ENCODE measurements at places on chromosomes 2 and 18.

- DNase-seq = no peak
These were observed 27.3 kb upstream of the SPOPL start for GRCh38 chr2:138474100-138474825.

DNA sequence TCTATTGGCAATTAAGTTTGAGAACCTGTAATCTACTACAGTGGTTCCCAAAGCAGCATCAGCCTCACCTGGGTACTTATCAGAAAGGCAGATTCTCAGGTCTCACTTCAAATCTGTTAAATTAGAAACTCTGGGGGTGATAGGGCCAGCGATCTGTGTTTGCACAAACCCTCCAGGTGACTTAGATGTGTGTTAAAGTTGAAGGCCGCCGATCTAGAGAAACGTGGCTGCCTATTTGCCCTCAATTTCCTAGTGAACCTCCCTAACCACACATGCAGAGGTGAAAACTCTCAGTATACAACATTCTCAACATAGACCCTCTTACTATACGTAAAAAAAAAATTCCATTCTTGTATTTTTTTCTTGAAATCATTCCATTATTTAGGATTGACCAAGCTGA lies 14.2 kb downstream of the KLHL41 start:
- DNase-seq = no peak

- DNase-seq = no peak
These were observed 74.5 kb upstream of the B3GNT7 start for GRCh38 chr2:231321021-231321420.

DNA sequence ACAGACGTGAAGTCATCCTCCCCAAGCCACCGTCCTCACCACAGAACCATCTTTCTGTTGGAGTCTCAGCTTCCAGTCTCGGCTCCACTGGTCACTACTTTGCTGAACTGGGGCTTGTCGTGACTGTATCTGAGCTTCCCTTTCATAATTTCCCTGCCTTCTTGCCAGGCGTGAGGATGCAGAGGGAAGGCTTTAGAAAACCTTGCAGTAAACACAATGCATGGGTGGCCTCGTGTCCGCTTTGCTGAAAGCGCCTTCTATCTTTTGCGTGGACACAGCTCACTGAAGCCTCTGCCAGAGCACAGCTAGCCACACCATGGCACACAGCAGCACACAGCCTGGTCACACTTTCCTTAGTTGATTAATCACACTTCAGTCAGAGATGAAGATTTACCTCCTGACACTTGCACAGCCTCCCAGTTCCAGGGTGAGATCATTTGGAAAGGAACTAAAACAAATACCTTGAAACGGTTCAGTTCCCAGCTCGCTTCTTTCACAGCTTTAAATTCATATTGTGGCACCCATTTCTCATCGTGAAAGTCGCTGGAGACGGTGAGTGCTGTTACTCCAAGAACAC lies 2.8 kb upstream of the GPR45 start:
- DNase-seq = no peak

- DNase-seq = no peak
These were observed at the start of gene PROM2 for GRCh38 chr2:95274291-95275150. Gene PROM2, plus strand, starts transcription at chr2:95274449. Its CDS starts 137 bp downstream, at chr2:95274586.

DNA sequence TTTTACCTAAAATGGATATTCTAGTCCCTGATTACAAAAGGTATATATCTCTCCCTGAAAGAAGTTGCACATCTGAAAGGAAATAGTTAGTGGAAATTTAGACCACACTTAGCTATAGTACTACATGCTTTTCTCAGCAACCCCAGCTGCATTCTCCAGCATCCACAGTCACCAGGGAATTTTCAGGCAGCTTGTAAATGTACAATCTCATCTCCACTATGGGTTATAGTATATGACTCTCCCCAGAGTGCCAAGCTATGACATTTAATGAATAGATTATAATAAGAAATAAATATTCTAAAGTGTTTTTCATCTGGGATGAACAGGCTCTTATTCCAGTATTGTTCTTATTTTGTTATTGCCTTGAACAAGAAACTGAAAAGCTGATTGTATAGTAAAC lies 197.6 kb upstream of the HNRNPA3 start:
- no peak for DNase-seq

DNA sequence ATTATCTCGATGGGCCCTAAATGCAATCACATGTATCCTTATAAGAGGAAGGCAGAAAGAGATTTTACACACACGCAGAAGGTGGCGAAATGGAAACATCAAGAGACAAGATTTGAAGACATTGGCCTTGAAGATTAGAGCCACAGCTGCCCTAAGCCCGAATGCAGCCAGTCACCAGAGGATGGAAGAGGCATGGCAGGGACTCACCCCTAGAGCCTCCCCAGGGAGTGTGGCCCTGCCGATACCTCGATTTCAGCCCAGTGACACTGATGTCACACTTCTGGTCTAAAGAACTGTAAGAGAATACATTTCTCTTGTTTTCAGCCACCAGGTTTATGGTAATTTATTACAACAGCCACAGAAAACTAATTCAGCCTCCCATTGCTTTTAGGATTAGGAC lies 17.4 kb downstream of the TTC39C start:
- DNase-seq = no peak

DNA sequence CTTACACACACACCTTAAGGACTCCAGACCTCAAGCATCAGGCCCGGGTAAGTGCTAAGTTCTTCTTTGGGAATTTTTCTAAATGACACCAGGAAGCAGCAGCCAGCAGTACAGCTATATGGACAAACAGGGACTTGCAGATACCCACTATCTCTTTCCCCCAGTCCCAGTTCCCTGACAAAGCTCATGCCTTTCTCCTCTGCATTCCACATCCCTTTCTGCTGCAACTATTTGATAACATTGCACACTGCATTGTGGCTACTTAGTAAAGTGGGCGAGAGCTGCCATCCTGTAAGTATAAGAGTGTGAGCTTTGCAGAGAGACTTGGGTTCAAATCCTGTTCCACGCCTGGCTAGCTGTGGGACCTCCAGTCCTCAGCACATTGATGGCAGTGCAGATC lies 14.0 kb upstream of the CD226 start:
- DNase-seq = no peak

DNA sequence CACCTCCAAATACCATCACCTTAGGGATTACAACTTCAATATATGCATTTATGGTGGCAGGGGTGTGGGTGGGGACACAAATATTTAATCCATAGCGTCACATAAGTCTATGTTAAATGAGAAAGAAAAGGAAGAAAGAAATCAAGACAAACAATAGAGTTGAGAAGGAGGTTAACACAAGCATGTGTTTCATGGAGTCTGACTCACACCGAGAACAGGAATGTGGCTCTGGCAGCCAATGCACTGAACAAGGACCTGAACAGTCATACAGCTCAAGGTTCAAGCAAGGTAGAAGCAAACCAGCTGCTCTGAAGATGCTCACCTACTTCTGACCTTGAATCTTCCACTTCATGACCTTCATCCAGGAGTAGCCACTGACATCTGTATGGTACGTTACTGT lies 36.2 kb upstream of the LPIN1 start:
- DNase-seq = no peak

- DNase-seq = no peak
These were observed 22.9 kb upstream of the NARS1 start for GRCh38 chr18:57644540-57644939.

GRCh38 chr2:145841973-145842372 lies 1322.1 kb upstream of the ZEB2 start:
- DNase-seq = no peak

GRCh38 chr2:88016960-88017779 lies 823 bp upstream of the RNU2-63P start:
- DNase-seq = no peak

DNA sequence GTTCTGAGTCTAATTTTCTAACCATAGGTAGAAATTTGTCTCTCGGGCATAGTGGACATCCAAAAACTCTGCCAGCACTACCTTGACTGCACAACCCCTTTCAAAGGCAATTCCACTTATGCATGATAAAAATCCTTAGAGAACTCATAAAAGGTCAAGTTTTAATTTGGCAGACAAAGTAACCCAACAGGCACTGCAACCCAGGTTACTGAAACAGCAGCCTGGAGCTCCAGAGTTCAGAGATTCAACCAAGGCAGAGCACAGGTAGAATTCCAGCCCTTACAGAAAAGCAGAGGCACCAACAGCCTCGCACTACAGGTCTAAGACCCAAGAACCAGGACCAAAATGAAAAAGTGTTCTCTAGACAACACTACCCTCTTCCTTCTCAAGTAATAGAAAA lies 1.8 kb downstream of the DTNB start:
- no peak for DNase-seq

- no peak for DNase-seq
These were observed 361.2 kb upstream of the GALNT5 start for GRCh38 chr2:156896294-156896693.

DNA sequence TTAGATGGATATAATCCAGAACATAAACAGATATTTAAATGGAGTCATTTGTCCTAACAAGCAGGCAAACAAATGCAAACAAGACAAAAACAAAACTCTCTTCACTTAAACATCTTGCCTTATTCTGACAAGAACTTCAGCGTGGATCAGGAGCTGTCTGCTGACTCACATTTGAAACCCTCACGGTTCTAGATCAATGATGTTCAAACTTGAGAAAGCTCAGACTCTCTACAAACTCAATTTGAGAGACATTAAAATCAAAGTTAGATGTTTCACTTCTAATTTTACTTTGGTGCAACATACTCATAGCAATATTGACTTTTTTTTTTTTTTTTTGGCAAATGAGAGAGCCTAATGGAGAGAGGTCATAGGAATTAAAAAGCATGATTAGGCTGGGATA lies 362.8 kb upstream of the SLC14A2 start:
- no peak for DNase-seq

DNA sequence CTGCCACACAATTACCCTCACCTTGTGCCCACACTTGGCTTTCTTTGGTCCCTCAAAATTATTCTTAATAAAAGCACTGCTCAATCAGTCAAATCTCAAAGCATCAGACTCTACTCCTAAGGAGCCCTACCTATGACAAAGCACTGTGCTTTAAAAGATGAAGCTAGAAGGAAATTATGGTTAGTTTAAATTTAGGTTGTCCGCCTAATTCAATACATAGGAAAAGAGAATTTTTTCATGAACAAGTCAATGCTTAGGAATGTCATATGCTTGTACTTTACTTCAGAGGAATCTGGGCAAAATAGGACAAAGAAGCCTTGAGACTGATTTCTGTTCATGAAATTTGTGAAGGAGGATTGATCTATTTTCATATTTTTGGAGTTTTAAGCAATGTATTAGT lies 726.4 kb upstream of the CDH2 start:
- DNase-seq = no peak

GRCh38 chr2:25109822-25110221 lies 58.6 kb downstream of the POMC start:
- no peak for DNase-seq

DNA sequence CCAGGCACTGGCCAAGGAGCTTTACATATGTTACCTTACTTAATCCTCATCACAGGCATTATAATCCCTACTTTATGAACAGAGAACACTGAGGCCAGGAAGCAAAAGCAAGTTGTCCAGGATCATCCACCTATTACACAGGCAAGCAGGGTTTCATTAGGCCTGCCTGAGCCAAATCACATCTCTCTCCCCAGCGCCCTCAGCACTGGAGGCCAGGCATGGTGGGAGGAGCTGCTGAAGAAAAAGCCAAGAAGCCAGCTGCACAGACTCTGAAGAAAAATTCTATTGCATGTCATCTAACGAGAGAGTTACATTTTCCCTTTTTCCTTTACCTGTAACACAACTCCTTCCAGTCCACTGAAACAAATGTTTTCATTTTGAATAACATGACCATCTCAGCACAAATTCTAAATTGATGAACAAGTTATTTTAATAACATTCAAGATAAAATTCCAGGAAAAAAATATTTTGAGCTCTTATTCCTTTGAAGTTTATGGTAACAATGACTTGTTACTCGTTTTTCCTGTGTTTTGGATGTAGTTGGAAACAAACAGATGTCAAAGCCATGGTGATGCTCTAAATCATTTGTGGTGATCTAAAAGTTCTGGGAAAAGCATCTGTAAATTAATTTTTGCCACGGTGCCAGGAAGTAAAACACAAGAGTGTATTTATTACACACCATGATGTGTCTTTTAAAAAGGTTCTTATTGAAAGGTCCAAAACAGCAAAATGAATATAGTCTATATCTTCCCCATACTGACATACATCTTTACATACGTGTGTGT lies 139.0 kb upstream of the ITGB6 start:
- DNase-seq = no peak

- DNase-seq = no peak
These were observed 14.5 kb upstream of the PLA2R1 start for GRCh38 chr2:160076914-160077313.

- DNase-seq = no peak
These were observed 85.7 kb upstream of the FRZB start for GRCh38 chr2:182951948-182952663.

DNA sequence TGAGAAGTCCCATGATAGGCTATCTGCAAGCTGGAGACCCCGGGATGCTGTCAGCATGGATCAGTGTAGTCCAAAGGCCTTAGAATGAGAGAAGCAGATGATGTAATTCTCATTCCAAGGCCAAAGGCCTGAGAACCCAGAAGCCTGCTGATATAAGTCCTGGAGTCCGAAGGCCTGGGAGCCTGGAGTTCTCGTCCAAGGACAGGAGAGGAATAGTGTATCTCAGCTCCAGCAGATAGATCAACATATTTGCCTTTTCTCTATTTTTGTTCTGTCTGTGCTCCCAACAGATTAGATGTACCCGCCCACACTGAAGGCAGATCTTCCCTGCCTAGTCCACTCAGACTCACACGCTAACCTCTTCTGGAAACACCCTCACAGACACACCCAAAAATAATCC lies 454.9 kb upstream of the CHAC2 start:
- no peak for DNase-seq

DNA sequence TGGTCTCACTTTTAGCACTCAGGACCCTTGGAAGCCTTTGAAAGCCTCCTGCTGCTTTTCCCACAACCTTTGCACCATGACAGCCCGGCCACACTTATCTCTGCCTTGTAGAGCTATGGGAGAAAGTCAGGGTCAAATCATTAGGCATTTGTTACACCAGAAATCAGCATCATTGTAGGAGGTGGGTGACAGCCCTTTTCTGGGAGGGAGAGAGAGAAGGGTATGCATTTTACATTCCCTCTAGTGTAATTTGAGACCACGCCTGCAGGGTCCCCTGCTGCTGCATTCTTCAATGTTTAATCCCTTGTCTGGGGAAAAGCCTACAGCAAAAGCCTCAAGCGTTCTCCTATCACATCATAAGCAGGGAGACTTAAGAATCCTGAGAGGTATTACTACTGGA lies 766.8 kb upstream of the FAM98A start:
- DNase-seq = no peak

DNA sequence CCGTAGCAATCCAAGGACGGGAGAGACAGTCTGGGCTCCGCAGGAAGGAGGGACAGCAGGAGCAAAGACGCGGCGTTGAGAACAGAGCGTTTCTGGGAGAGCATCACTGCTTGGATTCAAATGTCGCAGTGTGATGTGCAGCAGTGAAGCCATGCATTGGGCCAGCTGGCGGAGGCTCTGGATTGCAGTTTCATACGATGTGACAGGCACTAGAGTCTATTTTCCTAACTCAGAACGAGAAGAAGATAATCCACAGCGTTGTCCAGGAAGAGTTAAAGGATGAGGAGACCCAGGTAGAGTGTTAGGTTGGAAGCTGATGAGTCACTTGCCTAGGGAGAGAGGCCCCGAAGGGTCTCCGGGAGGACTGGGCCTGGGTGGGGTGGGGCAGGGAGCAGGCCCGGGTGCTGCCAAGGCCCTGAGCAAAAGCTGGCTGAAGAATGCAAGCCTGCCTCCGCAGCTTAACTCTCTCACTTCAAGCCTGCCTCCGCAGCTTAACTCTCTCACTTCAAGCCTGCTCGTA lies 17.7 kb upstream of the SEMA4C start:
- no peak for DNase-seq
